Activated CD4-positive, alpha-beta T cell treated with anti-CD3 and anti-CD28 coated beads, Interleukin-2, amount 10 ng/mL, durations not matched to agents 24 days and 14 days (primary cell): ENCODE measurements at places on chromosomes 13 and 19. TPM values are rescaled to one million over a fixed set of nuclear protein-coding genes. Genes with fewer than 3 reads are reported as not detected.

DNA sequence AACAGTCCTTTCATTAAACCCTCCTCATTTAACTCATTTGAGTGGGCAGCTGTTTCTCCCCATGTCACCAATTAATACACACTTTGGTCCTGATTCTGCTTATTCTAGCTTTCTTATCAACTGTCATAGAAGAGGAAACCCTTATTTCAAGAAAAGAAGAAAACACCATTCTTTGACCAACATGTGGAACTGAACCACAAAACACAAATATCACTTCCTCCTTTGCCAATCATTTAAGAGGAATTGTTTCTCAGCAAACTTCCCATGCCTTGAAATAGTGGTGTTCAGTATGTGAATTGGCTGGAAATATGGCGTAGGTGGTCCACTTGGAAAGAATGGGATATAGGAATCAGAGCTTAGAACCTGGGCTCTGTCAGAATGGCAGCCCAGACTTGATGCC is 20.4 kb downstream of the MBD3L2B start:
- peaks cover 9% of the 10 kb centered on the region for H3K4me1 ChIP-seq
- DNase-seq = no peak
- peaks cover under 1% of the 10 kb centered on the region for H3K36me3 ChIP-seq
- H3K4me3 ChIP-seq = no peak overlapping the region
- H3K27ac ChIP-seq = no peak overlapping the region
- no peaks in the 10 kb centered on the region for H3K27me3 ChIP-seq

DNA sequence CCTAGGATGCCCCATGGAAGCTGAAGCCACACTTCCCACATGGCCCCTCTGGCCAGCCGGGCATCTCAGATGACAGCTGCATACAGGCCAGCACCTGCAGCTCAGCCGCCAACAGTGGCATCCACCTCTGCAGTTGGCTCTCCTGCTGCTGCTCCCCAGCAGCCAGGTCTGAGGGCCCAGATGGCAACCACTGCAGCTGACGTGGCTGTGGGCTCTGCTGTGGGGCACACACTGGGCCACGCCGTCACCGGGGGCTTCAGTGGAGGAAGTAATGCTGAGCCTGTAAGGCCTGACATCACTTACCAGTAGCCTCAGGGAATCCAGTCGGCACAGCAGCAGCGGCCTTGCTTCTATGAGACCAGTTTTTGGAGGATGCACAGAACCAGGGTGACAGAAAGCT is 45.3 kb upstream of the LSM14A start:
- H3K27me3 ChIP-seq = peaks cover 9% of the 10 kb centered on the region
- H3K4me3 ChIP-seq = no peak overlapping the region
- H3K36me3 ChIP-seq = no peaks in the 10 kb centered on the region
- no peak for DNase-seq
- H3K4me1 ChIP-seq = no peaks in the 10 kb centered on the region
- H3K27ac ChIP-seq = no peak overlapping the region

DNA sequence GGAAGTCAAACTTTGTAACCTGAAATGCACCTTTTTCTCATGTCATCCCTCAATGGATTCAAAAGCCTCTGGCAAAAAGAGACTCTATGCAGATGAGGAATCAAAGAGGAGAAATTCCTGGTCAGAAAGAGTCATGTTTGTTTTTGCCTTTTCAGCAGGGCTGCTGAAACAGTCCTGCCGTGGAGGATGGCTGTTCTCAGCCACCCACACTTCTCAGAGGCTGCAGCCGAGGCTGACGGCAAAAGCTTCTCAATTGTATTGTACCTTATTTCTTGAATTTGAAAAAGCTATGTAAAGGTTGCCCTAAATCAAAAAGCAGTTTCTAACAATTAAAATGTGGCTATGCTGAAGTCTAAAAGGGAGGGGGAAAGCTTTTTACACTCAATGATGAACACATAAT is 385.3 kb downstream of the KCTD12 start:
- H3K36me3 ChIP-seq = no peaks in the 10 kb centered on the region
- H3K4me1 ChIP-seq = no peaks in the 10 kb centered on the region
- DNase-seq = no peak
- H3K4me3 ChIP-seq = no peak overlapping the region
- H3K27ac ChIP-seq = no peak overlapping the region

The MRPS12 gene
- 112 and 122 TPM in 2 replicates for total RNA-seq
